ENCODE measurements at places on chromosomes 2 and 18.

- no peak for DNase-seq
Measured at GRCh38 chr2:20188851-20189250, 36.1 kb downstream of the SDC1 start.

DNA sequence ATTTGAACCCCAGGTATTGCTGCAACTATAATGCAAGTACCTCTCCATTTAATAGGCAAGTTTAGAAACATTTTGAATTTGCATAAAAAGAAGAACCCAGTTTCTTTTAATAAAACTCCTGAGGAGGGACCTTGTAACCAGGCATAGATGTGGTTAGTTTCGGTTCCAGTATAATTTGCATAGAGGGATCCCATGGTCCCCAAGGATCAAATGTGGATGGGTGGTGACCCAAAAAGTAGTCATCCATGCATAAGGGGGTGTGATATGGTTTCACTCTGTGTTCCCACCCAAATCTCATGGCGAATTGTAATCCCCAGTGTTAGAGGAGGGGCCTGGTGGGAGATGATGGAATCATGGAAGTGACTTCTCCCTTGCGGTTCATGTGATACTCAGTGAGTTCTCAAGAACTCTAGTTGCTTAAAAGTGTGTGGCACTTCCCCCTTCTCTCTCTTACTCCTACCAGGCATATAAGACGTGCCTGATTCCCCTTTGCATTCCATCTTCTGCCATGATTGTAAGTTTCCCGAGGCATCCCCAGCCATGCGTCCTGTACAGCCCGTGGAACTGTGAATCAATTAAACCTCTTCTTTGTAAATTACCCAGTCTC lies 40.2 kb upstream of the SKA1 start:
- DNase-seq, result no peak

DNA sequence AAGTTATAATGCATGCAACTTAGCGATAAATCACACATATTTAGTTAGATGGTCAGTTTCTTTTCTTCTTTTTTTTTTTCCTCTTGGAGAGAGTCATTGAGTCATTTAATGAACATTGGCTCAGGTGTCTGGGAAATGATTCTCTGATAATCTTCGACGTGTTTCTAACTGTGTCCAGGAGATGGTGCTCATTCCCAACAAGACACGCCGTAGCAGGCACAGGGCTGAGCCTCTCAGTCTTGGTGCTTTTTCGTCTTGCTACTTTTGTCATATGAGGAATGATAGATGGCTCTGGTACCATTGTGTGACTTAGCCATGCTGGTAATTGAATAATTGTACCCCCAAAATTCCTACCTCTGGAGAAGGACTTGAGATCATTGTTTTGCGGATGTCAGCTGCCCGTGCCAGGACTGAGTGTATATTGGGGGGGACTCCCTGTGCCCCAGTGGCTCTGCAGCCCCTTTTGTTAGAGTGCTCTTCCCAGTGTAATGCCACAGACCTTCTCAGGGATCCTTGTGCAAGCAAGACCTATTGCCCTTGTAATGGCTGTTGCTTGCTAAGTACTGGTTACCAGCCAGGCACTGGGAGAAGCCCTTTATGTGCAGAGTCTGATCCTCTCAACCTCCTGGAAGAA lies 107.6 kb upstream of the CYRIA start:
- peak; percentile 41 for DNase-seq

DNA sequence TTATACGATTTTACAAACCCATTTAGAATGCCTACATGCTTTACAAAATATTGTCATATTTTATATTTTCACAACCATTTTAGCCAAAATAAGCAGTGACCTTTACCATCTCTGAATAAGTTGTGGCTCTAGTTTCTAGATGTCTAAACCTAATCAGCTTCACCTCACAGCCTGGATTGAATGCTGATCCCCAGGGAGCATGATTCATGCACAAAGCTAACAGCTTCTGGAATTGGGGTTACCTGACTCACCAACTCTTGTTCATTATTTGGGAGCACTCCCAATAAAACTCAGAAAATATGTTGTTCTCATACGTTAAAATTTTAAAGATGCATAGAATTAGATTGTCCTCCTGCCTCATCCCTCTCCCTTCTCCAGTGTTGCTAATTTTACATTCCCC lies 611.7 kb upstream of the NETO1 start:
- no peak for DNase-seq

- DNase-seq, result no peak
Measured at GRCh38 chr2:18896125-18896764, 306.9 kb upstream of the NT5C1B start.

DNA sequence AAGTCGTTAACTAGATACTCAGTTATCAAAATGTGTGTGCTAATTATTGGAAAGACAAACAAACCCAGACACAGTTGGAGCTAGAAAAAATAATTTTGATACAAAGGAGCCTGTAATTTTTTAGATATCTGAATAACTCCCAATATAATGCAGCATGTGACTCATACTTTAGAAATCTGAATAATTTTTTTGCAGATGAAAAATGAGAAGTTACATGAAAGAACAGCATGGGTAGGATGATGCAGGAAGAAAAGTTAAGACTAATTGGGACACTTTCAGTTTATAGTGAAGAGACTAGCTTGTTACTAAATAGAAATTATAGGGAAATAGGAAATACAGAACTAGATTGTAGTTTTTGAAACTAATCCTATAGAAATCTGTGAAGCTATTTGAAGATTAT lies 945.8 kb downstream of the CBLN2 start:
- DNase-seq, result no peak

- DNase-seq, result no peak
Measured at GRCh38 chr18:44792456-44793061, 111.9 kb downstream of the SETBP1 start.

DNA sequence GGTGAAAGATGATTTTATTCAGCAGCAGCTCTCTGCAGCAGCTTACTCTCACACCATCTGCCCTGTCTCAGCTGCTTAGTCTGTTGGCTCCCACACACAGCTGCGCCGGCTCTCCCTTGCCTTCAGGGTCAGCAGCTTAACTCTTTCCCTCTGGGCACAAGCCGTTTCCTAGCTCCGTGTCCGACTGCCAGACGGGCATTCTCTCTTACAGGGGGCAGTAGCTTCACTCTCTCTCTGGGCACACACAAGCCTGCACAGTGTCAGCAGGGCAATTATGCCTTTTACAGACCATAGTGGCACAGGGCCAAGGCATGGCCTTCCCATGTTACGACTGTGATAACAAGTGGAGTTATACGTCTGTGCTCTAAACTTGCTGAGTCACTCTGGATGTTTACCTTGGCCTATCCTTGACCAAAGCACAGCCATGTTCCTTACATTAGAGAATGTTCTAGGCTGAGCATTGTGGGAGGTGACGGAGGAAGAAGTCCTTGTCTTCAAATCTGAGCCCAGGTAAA lies 31.7 kb downstream of the PCARE start:
- DNase-seq, result peak; percentile 53

DNA sequence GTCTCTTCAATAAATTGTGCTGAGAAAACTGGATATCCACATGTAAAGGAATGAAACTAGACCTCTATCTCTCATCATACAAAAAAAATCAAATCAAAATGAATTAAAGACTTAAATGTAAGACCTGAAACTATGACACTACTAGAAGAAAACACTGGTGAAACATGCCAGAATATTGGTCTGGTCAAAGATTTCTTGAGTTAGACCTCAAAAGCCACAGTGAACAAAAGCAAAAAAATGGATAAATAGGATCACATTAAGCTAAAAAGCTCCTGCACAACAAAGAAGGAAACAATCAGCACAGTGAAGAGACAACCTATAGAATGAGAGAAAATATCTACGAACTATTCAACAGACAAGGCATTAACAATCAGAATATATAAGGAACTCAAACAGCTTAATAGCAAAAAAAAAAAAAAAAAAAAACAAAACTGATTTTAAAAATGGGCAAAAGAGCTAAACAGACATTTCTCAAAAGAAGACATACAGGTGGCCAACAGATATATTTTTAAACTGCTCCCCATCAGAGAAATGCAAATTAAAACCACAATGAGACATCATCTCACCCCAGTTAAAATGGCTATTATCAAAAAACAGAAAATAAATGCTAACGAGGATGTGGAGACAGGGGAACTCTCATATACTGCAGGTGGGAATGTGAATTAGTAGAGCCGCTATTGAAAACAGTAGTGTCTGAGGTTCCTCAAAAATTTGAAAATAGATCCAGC lies 66.3 kb downstream of the NCKAP1 start:
- DNase-seq, result no peak

DNA sequence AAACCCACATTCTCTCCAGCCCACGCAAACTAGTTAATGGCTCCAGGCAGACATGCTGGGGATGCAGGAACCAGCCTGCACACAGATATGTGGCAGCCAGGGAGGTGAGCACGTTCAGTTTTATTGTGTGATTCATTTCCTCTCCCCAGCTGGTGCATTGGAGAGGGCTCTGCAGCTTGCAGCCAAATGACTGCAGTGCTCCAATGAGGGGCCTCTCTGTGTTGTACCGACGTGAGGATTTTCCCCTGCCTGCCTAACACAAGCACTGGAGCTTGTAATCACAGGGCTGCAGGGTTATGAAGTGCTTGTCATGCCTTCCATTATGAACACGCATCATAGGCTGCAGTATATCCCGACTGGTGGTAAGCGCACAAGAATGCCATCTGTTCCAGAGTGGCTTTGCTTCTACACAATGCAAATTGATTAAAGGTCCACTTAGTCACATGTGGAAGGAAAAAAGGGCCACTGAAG lies 92.3 kb upstream of the THUMPD2 start:
- no peak for DNase-seq

GRCh38 chr2:1502891-1503304 lies 89.6 kb downstream of the TPO start:
- DNase-seq, result no peak

DNA sequence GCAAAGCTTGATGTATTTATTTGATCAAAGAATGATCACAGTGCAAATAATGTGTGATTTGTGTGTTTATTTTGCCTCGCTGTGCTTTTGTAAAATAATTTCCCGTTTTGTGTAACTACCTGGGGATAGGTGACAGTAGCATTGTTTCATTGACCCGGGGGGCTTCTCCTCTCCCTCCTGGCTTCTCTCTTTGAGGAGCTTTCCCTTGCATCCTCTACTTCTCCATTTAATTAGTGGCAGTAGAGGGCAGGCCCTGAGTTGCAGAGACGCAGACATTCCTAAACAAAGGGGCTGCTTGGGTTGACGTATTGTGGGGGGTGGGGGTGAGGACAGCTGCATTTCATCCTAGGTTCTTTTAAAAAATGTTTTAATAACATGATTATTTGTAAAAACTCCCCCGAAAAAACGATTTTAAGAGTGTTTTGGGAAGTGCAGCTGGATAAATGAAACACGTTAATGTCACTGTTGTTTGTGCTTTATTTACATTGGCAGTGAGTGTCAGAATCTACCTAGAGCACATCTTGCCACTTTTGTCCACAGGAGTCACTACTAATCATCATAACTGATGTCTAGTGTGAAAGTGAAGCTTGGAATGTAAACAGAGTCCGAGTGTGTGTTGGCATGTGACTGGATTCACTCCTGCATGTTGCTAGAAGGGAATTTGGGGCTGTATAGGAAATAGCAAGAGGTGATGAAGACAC lies 2.2 kb downstream of the NEDD4L start:
- DNase-seq, result no peak

DNA sequence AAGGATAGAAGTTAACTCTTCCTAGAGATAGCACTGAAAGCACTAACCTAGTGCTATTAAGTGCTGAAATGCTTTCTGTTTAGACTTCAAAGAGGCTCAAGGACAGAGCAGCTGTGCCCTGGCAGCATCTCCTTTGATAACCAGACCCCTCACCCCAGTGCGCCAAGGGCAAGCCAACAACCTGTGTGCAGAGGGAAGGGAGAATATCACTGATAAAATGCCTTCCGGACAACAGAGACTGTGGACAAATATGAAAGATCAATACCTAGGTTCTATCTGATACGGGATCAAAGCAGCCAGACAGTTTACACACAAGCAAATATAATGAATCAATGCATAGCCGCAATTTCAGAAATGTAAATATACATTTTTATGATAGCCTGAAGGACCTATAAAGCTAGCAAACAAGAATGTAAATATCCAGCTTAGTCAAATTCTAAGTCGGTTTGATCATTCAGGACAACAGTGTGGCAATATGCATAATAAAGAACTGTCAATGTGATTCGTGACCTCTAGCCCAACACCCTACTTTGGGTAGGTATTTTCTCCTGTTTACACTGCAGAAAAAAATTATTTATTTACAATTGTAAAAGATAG lies 91.8 kb upstream of the RFX8 start:
- DNase-seq, result no peak

DNA sequence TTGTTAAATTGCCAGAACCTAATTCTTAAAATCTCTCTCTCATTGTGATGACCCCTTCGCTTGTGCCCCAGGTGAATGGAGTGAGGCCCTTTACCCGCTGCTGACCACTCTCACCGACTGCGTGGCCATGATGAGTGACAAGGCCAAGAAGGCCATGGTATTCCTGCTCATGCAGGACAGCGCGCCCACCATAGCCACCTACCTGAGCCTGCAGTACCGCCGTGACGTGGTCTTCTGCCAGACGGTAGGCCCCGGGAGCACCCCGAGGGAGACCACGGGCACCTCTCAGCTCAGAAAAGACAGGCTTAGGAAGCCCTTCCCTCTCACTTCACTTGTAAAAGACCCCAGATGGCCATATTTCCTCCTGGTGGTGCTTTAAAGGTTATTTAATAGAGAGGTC lies 44.9 kb downstream of the COA5 start:
- DNase-seq, result no peak

- DNase-seq, result no peak
Measured at GRCh38 chr2:49796266-49796665, 642.0 kb upstream of the FSHR start.

- no peak for DNase-seq
Measured at GRCh38 chr2:107313316-107313715, 427.3 kb upstream of the ST6GAL2 start.

- DNase-seq, result no peak
Measured at GRCh38 chr2:47808614-47809013, 25.7 kb downstream of the MSH6 start.

DNA sequence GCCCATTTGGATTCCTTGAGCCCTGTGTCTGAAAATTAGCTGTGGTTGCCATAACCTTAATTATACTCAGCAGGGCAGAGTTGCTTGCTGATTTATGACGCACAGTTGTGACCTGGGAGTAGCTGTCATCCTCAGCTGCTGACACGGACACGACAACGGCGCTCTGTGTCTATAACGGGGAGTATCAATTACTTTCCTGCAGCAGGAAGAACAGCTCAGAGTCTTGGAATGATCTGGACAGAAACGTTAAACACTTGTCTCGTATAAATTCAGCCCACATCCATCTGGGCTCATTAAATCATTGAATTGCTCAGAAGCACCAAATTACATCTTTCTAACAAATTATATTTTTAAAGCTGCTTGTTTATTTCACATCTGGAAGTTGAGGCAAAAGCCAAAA lies 116.3 kb downstream of the SEPTIN10 start:
- no peak for DNase-seq

DNA sequence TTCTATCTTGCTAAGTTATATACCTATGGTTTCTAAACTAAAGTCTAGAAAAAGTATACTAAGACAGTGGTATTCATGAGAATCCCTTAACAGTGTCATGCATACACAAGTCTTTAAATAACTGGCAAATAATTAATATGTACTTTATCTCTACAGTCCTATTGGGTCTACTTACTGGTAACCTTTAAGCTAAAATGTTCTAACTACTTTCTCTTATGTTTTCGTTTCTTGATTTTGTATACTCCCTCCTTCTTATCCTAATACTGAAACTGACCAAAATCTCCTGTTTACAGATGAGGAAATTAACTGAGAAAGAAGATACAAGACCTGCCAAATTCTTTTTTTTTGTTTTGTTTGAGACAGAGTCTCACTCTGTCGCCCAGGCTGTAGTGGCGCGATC lies 74.6 kb downstream of the CCDC88A start:
- DNase-seq, result no peak

- DNase-seq, result peak; percentile 66
Measured at GRCh38 chr18:42113529-42114191, 158.6 kb downstream of the PIK3C3 start.

- DNase-seq, result no peak
Measured at GRCh38 chr18:54888933-54889332, 60.7 kb downstream of the RAB27B start.

Measured in erythroblast (primary cell).